Right lung (tissue), 10 donors: ENCODE measurements at places on chromosomes 13 and 19. TPM values are rescaled to one million over a fixed set of nuclear protein-coding genes. Genes with fewer than 3 reads are reported as not detected.

- peak; percentile 87 for DNase-seq
Measured at GRCh38 chr19:984165-984967, at the start of gene WDR18. Gene WDR18, plus strand, starts transcription at chr19:984345. Its CDS starts 9 bp downstream, at chr19:984354.

ZNF534 gene
- polyA plus RNA-seq = 1.3 TPM

HMG20B gene
- 129 TPM for polyA plus RNA-seq

MRPL57 gene
- 17.9 TPM for polyA plus RNA-seq

- no peak for DNase-seq
Measured at GRCh38 chr13:90485436-90485835, 862.1 kb upstream of the MIR17HG start.

AZU1 gene
- polyA plus RNA-seq = 1.9 TPM

DNA sequence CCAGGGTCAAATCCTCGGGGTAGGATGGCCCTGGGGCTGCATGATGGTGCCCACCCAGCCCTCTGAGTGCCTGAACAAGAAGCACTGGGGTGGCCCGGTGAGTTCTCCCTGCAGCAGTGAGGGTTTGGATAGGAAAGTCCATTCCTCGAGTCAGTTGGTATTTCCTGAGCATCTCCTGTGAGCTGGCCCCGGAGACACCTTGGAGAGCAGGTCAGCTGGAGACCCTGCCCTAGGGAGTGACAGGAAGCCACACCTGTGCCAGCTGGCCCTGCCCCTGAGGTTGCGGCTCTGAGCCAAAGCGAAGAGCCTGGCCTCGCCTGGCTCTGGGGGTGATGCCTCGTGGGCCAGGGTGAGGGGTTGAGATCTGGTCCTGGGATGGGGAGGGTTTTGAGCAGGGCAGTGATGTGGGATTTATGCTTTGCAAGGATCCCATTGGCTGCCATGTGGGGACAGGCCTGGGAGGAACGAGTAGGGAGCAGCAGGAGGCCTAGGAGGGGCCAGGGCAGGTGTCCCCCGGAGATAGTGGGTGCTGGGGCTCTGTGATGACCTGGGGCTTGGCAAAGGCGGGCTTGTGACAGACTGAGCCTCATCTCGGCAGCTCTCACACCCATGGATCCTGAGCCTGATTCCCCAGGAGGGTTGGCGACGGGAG lies 16.0 kb downstream of the CRTC1 start:
- no peak for DNase-seq

DNA sequence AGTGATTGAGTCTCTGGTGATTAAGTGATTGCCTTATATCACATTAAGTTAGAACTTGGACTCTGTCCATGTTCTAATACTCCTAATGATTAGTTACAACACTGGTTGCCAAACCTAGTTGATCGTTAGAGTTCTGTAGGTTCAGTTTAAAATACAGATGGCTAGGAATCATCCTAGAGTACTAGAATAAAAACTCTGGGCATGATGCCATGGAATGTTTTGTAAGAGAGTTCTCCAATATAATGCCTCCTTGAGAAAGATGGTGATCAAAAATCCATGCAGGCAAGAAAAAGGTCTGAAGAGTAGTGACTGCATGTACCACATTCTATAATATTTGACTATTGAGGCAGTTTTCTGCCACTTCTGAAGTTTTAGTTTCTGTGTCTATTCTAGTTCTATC lies 176.3 kb downstream of the GPC5 start:
- DNase-seq = no peak

- no peak for DNase-seq
Measured at GRCh38 chr19:42317535-42317934, 4.4 kb downstream of the TMEM145 start.

SERPINE3 gene
- polyA plus RNA-seq = 0.86 TPM

DNA sequence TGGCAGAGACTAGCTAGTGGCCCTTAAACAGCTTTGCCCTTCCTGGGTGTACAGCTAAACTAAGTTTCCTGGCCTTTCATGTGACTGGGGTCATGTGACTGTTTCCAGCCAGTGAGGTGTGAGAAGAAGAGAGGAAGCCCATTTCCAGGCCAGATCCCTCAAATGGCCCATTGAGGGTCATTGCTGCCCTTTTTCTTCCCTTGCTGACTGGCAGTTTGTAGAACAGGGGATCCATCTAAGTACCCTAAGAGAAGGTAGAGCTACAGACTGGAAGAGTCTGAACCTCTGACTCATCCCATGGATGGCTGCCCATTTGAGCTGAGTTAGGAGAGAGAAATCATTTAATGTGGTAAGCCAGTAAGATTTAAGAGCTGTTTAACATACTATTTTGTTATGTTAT lies 2.8 kb downstream of the SWSAP1 start:
- no peak for DNase-seq

DNA sequence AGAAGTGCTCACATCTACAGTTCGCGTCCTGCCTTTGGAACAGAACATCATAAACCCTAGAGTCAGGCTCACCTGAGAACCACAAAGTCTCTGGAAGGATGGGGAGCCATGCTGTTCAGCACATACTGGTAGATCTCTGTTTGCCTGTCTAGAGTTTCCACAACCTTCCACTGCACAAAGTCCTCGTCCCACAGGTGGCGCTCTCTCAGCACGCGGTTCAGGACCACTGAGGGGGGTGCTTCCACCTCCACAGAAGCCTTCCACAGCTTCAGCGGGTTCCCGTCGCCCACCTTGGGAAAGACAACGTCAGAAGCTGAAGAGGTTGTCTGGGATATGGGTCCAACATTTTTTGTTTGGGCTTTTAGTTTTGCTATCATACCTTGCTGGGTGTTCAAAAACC lies 93.6 kb downstream of the KL start:
- DNase-seq = no peak

- DNase-seq = no peak
Measured at GRCh38 chr13:103931885-103932284, 865.7 kb upstream of the SLC10A2 start.

DNA sequence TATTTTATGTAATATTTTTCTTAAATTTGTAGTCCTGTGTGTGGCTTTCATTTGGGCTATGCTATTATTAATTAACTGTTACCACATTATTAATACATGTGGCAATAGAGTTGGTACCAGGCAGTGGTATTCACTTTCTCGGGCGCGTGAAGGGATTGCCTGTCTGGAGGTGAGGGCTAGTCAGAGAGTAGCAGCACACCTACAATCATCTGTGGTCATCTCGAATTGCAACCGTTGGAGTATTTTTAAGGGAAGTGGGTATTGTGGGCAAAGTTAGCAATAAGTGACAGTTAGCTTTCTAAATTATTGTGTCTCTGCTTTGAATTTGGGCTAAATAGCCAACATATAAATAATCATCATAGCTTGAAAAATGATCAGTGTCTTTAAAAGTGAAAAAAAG lies 20.0 kb upstream of the GPR18 start:
- no peak for DNase-seq

SIGLEC5 gene
- polyA plus RNA-seq = 1.2 TPM

- no peak for DNase-seq
Measured at GRCh38 chr13:32733690-32734089, 147.4 kb downstream of the PDS5B start.

ELSPBP1 gene
- not detected for polyA plus RNA-seq

DNA sequence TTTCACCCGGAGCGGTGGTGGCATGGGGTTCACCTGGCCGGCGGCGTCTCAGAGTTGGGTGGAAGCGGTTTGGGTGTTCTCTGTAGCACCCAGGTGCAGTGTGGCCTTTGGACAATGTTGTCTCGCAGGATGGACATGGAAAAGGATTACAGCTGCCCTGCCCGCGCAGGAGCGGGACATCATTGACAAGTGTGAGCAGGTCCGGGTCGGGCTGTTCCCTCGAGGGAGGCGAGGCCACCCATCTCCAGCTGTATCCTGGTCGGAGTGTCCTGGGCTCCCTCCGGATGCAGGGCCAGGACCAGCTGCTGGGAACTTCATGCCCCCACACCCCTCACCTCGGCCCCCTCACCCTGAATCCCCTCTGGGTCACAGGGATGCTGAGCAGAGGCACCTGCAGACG lies 7.8 kb upstream of the ZNF14 start:
- DNase-seq = no peak

NUDT19 gene
- polyA plus RNA-seq = 11.5 TPM

DNA sequence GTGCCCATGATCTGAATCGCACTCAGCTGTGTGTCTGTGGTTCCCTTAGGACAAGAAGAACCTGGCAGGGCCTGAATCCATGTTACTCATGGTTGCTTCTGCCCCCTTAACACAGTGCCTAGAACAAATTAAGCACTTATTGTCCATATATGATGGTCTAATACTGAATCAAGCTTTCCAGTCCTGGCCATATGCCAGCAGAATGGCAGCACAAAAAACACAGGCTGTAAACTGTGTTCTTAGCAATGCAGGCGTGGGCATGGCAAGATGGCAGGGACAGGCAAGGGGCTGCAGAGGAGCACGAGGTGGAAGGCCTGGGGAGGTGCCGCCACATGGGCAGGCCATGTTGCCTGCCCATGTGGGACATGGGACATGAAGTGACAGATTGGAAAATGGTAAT lies 68.2 kb downstream of the LATS2 start:
- no peak for DNase-seq

ZNF415 gene
- 26.6 TPM for polyA plus RNA-seq

DNA sequence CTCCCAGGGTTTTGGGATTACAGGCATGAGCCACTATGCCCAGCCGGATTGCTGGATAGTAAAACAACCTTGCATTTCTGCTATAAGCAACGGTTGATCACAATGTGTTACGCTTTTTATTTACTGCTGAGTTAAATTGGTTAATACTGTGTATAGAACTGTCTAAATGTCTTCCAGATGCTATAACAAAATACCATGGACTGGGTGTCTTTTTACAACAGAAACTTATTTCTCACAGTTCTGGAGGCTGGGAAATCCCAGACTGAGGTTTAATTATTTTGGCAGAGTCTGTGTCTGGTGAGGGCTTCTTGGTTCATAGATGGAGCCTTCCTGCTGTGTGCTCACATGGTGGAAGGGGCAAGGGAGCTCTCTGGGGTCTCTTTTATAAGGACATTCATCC lies 65.5 kb downstream of the ING1 start:
- DNase-seq = no peak

CEACAM16 gene
- polyA plus RNA-seq = not detected

KATNAL1 gene
- polyA plus RNA-seq = 15.8 TPM

ZNF681 gene
- 11.9 TPM for polyA plus RNA-seq

- no peak for DNase-seq
Measured at GRCh38 chr13:42279080-42279479, 7.1 kb downstream of the AKAP11 start.

NAPA gene
- 107 TPM for polyA plus RNA-seq

DNA sequence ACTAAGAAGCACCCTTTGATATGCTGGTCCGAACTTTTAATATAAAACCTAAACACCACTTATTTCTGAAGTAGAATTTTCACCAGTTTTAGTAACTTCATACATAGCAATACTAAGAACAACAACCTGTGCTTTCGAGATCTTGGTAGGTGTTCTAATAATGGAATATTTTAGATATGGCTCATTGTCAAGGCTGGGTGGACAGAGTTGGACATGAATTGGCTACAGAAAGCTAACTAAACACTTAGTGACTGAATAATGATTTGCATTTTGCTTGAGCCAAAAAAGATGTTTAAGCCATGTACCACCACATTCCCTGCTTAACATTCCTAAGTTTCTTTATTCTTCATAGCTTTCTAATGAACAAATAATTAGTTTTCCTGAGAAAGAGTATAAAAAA lies 344.3 kb upstream of the SGCG start:
- DNase-seq = no peak

DNA sequence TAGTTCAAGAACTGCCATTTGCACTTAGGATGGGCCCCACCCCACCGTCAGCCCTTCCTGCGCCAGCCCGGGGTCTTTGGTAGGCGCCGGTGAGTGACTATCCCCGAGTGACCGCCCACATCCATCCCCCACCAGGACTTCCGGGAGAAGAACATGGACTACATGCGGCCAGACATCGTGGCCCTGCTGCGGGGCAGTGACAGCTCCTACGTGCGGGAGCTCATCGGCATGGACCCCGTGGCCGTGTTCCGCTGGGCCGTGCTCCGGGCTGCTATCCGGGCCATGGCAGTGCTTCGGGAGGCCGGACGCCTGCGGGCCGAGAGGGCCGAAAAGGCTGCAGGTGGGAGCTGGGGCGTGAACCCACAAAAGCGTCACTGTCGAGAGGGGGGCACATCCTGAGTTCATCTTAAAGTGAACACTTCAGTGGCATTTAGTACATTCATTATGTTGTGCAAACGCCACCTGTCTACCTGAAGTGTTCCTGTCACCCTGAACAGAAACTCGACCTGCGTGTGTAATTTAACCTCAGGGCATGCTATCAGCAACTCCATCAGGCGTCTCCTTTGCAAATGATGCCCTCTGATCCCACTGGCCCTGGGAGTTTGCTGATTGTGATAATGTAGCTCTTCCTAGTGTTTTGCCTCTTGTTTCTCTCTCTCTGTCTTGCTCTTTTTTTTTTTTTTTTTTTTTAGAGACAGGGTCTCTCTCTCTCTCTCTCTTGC lies 42.4 kb upstream of the USE1 start:
- DNase-seq = no peak

GRCh38 chr13:78197231-78197630 lies 278.6 kb upstream of the EDNRB start:
- DNase-seq = no peak

TEX26 gene
- 0.57 TPM for polyA plus RNA-seq

GSX1 gene
- not detected for polyA plus RNA-seq

DNA sequence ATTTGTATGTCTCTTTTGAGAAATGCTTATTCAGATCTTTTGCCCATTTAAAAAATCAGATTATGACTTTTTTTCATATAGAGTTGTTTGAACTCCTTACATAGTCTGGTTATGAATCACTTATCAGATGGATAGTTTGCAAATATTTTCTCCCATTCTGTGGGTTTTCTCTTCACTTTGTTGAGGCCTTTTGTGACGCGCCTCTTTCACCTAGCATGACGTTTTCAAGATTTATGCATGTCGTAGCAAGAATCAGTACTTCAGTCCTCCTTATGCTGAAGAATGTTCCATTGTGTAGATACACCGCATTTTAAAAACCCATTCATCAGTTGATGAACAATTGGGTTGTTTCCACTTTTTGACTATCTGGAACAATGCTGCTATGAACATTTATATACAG lies 13.4 kb downstream of the PABPC3 start:
- DNase-seq = no peak

DNA sequence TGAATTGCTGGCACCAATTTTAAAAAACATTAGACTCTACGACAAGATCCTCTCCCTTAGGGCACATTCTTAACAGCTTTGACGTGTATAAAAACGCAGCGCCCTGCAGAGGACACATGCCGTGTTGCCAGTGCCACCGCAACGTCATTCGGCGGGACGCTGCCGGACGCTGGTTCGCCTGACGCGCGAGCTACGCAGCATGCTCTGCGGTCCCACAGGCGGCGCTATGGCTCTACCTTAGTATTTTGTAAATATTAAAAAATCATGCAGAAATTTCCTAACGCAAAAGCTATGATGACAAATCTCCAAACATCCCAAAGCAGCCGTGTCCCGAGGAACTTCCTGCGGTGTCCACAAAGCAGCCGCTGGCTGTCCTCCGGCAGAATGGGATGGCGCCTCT lies 4.2 kb upstream of the ADPRHL1 start:
- DNase-seq = no peak

DNA sequence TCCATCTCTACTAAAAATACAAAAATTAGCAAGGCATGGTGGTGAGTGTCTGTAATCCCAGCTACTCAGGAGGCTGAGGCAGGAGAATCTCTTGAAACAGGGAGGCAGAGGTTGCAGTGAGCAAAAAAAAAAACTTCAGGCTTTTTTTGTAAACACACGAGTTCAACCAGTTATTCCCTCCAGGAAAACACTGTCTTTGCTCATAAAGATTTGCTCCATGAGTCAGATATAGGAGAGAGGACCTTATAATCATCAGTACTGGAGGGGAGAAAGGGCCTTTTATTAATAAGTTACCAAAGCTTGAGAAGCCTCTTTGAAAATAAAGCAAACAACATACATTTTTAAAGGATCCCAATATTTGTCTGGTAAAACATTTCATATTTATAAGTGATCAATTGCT lies 110.7 kb downstream of the EFNB2 start:
- DNase-seq = no peak

GRCh38 chr19:2517881-2518601 lies 42.1 kb downstream of the GADD45B start:
- no peak for DNase-seq
